ENCODE measurements at places on chromosomes 3 and 15. TPM values are rescaled to one million over a fixed set of nuclear protein-coding genes. Genes with fewer than 3 reads are reported as not detected.

The GOLGA8J gene
- not detected for polyA plus RNA-seq

The LRRC31 gene
- polyA plus RNA-seq, result 0.19 TPM

The KAT2B gene
- 13.6 TPM for polyA plus RNA-seq

The MST1 gene
- 65.8 TPM for polyA plus RNA-seq

The ARGFX gene
- not detected for polyA plus RNA-seq

The SAXO2 gene
- 0.58 TPM for polyA plus RNA-seq

The GMNC gene
- 0.03 TPM for polyA plus RNA-seq

DNA sequence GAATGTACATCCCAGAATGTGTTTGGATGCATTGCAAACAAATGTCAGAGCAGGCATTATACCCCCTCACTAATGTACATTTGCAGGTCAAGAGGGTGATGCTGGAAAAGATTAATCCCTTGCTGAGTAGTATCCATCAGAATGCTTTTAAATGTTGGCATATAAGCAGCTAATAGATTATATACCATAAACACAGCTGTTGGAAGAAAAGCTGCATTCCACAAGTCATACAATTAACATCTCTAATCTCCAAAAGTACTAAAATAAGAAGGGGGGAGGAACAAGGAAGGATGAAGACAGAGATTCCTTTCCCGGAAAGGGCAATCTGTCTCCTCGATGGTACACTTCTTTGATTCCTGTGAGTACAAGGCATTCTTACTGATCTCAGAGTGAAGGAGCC is 445.7 kb upstream of the CDIN1 start:
- DNase-seq, result no peak

GRCh38 chr3:63202529-63202928 is 75.6 kb upstream of the SYNPR start:
- DNase-seq, result no peak

GRCh38 chr15:42986693-42987342 is 66.2 kb upstream of the TTBK2 start:
- no peak for DNase-seq

DNA sequence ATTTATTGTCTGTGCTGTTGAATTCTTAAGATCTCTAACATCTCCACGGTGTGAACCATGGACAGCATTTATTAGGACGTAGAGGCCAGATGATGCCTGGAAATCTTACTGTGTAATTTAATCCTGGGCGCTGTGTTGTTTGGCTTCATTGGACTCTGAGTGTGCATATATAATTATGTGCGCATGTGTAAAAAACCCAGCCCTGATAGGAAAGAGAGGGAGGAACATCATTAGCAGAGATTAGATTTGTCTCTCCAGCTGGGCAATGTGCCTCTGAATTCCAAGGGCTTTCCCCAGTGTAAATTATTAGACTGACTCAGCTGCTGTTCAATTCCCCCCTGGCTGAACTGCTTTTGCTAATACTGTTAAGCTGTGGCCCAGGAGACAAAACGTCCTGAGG is 39.6 kb downstream of the MAP3K13 start:
- no peak for DNase-seq

- DNase-seq, result no peak
These were observed 79.8 kb upstream of the PFN2 start for GRCh38 chr3:150050510-150050909.

DNA sequence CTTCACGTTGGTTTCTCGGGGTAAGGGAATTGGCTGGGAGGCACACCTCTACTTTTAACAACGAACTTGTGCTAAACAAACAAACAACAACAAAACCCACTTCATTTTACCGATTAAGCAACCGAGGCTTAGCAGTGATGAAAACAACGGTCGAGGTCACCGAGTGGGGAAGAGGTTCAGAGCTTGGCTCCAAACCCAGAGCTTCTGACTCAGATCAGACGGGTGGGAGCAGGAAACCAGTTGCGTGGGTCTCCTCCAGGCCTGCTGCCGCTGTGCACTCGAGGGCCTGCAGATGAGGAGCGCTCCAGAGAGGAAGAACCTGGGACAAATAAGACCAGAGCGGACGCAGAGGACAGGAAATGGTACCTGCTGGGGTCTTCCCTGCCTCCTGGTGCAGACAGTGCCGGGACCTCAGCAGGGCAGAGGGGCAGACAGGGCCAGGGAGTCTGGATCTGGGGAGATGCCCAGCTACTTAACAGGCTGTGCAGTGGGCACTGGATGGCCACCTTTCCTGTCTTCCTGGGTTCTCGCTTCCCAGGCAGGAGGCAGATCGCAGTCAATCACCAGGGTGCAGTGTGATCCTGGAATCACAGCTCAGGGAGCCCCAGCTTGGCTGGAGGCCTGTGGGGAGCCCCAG is 99.0 kb upstream of the MEF2A start:
- DNase-seq, result no peak

DNA sequence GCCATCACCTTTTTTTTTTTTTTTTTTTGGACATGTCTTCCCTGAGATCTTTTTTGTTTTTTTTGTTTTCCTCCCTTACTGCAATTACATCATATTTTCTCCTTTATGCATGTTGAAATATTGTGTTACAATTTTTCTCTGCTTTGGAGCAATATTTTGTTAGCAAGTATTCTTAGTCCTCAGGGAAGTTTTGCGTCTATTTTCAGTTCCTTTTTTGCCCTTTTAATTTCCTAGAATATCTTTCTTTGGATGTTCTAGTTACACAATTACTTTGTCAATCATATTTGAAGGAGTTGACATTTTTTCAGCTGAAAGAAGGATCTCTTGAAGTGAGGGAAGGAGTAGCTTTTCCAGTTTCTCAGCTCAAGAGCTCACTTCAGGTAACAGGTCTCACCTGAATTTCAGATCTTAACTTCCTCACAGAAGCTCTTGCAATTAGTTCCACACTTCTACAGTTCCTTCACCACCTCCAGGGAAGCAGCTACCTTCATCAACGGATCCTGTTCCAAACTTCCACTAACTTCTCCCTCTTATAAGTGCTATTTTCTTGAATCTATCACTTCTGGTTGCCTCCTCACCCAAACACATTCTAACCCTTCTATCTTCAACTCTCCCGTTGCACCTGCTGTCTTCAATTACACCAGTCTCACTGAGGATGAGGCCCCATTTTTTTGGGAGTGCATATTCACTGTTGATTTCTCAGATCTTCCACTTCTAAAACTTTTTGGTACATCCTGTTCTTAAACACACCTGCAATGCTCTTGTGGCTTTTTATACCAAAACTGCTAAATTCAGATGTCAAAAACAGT is 57.8 kb upstream of the CPOX start:
- no peak for DNase-seq

GRCh38 chr3:70824078-70824477 is 511.6 kb upstream of the MDFIC2 start:
- no peak for DNase-seq

- DNase-seq, result no peak
These were observed 375.3 kb downstream of the TBC1D5 start for GRCh38 chr3:17367171-17367570.

DNA sequence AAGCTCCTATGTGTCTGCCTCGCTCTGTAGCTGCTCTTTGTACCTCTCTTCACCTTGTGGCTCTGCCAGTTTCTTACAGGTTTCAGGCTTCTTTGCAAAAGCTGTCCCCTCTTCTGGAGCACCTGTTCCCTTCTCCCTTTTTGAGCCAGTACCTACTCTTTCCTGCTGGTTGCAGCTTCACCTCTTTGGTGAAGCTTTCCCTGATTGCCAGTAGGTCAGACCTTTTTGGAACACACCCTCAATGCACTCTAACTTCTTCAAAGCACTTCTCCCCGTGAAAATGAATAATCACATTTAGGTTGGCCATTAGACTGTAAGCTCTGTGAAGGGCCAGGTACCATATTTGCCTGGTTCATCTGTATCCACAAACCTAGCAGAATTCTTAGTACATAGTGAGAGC is 60.3 kb downstream of the BHLHE40 start:
- DNase-seq, result no peak

DNA sequence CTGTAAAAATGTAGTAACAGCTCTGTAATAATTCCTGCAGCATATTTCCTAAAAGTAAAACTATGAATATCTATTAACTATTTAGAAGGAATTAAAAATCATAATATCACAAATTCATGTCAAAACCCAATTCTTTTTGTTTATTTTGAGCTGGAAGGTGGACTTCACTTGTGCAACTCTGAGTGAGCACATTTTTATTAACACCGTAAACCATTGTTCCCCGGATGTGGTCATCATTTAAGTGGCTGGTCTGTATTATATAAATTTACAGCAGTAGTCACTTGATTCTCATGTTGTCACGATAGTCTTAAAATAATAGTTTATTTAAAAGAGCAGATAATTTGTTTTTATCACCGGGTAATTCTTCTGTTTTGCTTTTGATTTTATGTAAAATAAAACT is 43.0 kb upstream of the UTS2B start:
- no peak for DNase-seq

DNA sequence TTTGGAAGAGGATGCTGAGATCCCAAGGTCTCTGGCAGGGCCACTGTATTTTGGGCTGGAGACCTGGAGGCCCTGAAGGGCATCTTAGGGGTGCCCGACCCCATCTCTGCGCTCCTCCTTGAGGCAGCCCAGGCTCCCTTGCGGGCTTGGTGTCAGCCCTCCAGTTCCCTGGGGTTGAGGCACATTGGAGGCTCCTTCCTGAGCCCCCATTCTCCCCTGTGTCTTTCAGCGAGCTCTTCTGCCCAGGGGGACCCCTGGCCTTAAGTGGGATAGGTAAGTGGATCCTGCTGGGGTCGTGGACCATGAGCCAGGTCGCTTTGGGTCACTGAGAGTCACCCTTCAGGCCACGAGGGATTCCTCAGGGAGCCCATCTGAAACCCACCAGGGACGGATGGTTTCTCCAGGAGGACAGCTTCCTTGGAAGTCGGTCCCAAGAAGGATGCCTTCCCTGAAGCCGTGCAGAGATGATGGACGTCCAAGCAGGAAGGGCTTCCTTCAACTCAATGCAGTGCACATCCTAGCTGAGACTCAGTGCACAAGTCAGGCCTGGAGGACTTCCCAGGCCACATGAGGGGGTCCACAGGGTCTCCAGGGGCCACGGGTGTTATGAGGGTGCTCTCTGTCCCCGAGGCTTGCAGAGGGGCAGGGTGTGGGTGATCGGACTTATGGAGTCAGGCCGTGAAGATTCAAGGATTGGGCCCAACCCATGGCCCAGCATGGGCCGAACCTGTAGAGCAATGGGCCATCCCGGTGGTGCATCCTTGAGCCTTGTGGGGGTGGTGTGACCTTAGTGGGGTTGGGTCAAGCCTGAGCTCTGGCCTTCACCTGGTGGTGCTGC is 224.3 kb downstream of the SNRPN start:
- peak; percentile 55 for DNase-seq
